ENCODE measurements at places on chromosomes 2 and 18. TPM values are rescaled to one million over a fixed set of nuclear protein-coding genes. Genes with fewer than 3 reads are reported as not detected.

Gene DCC
- total RNA-seq = not detected

Gene RNU2-63P
- total RNA-seq = not detected

Gene ABCG5
- total RNA-seq = not detected

Gene ERMN
- not detected for total RNA-seq

Gene SLC19A3
- total RNA-seq = not detected

Gene CAPN10
- total RNA-seq = 31.0 TPM

Measured in dermis blood vessel endothelial cell (primary cell).